Retina (tissue), 1 donor: ENCODE measurements at places on chromosomes 7 and 10.

DNA sequence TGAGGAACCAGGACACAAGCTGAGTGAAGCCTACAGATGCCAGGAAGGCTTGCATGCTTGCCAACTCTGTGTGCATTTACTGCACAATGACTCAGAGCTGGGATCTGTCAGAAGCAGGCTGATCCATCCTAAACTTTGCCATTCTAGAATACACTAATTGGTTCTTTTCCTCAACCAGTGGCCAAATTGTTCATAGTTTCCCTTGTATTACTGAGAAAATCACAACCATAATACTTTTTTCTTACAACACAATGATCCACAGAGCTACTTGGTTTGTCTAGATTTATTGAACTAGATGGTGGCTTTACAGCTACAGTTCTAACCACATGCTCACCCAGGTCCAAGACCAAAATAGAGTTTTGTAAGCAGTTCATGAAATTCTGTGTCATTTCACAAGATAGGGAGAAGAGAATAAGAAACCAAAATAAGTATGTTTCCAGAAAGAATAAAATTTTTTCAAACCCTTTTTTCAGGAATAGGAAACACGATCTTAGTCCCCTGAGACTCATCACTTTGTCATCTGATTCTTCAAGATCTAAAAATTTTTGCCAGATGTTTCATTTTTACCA is 21.0 kb upstream of the LRRC17 start:
- no peak for DNase-seq

DNA sequence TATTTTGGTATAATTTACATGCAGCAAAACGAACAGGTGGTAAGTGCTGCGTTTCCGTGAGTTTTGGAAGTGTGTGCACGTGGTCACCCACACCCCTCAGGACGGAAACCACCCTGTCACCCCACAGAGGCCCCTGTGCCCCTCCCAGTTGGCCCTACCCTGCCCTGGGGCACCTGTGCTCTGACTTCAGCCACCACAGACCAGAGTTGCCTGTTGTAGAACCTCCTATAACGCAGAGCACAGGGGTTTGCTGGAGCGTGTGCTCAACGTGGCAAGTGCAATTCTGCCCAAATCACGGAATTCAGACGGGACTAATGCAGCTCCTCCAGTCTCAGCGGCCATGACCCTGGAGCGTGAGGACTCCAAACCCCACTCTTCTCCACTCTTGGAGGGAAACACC is 9.6 kb upstream of the CFAP46 start:
- DNase-seq: no peak

DNA sequence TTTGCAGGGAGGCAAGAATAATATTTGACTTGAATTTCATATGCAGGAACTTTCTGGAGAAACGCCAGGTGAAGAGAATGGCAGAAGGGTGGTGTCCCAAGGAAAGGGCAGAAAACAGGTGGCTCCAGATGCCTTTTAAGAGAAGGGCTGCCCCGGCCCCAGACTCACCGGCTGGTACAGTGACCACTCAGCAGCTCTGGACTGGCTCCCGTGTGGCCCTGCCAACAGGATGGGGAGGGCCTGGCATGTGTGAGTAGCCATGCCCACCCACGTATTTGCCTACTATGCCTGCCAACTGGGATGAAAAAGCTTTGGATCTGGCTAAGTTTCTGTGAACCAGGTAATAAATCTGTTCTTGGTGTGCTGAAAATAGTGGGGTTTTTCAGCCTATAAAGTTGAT is 159.5 kb downstream of the PRKAG2 start:
- DNase-seq: no peak

DNA sequence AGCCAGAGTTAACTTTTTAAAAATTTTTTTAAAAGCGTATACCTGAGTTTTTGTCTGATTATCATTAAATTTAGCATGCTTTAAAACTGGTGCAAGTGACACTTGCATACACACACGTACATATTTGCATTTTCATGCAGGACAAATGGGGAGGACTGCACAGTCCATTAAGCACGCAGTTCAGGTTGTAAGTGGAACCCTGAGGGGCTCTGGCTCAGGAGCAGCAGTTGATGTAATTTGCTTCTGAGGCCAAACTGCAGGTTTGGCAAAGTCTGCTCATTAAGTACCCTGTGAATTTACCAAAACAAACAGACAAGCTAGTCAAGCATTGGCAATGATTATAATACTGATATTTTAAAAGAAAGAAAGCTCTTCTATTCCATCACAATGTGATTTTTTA is 215.8 kb upstream of the PFKP start:
- no peak for DNase-seq

GRCh38 chr10:3516234-3516922 is 268.6 kb downstream of the KLF6 start:
- no peak for DNase-seq

- DNase-seq: no peak
These were observed 46.6 kb upstream of the MKX start for GRCh38 chr10:27792216-27792615.

DNA sequence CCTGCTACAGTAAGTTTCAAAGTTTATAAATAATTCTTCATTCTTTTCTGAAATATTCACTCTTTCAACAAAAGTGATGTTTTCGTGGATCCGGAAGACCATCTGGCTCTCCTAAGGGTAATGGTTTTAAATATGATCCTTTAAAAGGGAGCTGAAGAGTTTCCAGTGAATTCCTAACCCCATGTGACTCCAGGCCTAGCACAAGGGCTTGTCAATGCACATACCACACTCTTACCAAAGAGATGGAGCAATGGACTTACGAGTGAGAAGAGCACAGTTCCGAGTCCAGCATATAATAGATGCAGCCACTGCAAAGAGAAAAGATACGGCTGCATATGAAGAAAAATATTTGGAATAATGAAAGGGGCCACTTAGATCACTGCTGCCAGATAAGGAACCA is 32.1 kb upstream of the GATAD1 start:
- DNase-seq: no peak

GRCh38 chr7:140007051-140007690 is 55.6 kb downstream of the PARP12 start:
- DNase-seq: no peak

GRCh38 chr10:15814565-15814964 is 45.7 kb downstream of the MINDY3 start:
- no peak for DNase-seq

DNA sequence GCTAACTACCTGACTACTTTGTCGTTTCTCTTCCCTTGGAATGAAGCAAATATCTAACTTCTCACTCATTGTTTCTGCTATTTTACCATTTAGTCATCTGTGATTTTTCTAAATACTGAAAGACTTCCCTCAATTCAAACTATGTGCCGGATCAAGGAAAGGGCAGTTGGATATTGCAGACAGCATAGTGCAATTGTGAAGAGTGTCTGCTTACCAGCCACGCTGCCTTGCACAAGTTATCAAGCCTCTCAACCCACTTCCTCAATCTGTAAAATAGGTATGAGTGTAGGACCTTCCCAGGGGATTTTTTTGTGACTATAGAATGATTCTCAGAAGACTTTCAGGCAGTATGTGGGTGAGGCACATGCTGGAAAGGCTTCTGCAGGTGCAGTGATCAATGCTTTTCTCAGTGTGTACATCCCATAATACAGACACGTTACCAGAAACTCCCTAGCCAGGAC is 54.3 kb downstream of the EGFR start:
- no peak for DNase-seq

DNA sequence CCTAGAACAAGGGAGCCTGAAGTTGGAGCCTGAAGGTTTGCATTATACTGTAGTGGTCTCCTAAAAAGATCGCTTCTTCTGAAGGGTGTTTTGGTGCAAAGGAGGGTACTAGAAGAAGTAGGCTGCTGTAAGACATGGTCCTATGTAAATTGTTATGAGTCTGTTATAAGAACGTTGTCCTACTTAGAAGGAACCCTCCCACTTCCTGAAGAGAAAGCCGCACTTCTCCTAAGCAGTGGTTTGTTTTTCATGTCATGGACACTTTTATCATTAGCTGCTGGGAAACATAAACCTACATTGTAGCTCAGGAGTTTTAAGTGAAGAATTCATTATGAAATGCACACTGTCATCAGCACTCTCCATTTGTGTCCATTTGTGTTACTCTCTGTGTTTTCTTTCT is 129.1 kb upstream of the ITGB1 start:
- no peak for DNase-seq

DNA sequence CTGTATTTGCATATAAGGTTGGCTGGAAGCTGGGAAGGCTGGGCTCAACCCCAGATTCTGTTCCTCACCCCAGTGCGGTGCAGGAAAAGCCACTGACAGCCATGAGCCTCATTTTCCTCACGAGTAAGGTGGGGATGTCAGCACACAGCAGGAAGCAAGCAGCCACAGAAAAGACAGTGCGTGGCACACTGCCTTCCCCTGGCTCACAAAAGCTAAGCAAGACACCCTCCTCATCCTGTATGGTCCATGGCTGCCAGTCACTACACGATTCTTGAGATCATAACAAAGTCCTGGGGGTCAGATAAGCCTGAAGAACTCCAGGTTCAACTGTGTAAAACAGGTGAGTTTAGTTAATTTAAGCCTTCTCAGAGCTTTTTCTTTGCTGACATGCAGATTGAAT is 28.9 kb upstream of the DDC start:
- no peak for DNase-seq

GRCh38 chr10:24902400-24902728 is 50.0 kb downstream of the PRTFDC1 start:
- DNase-seq: no peak

DNA sequence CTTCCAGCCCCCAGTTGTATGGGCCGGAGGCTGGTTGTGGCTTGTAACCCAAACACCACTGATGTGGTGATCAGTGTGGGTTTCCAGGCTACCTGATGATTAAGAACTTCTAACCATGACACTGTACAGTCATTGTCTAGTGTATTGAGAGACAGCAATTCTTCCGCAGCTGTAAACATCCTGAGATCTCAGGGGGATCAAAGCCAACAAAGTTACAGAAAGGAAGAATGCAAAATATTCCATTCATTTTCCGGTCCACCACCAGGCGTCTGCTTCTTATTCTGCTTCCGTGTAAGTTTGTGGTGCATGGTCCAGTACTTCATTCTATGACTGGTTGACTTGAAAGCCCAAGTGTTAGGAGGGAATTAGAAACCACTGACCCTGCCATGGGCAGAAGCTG is 10.3 kb upstream of the GLI3 start:
- DNase-seq: no peak

GRCh38 chr7:151726652-151727578 is 150.0 kb downstream of the PRKAG2 start:
- DNase-seq: no peak

- peak; percentile 68 for DNase-seq
These were observed 145.3 kb downstream of the GLI3 start for GRCh38 chr7:42091461-42092291.

GRCh38 chr10:12703813-12704212 is 297.7 kb downstream of the CCDC3 start:
- no peak for DNase-seq

- DNase-seq: no peak
These were observed 5.9 kb downstream of the PPP1R3A start for GRCh38 chr7:113912876-113913275.

- peak; percentile 68 for DNase-seq
These were observed 1.5 kb downstream of the PTPN12 start for GRCh38 chr7:77538281-77539212.

- DNase-seq: no peak
These were observed 139.5 kb upstream of the FERD3L start for GRCh38 chr7:19284596-19285300.

GRCh38 chr7:46559194-46559832 is 638.2 kb upstream of the IGFBP3 start:
- DNase-seq: no peak

GRCh38 chr10:17418249-17418648 is 36.1 kb downstream of the ST8SIA6 start:
- DNase-seq: no peak

DNA sequence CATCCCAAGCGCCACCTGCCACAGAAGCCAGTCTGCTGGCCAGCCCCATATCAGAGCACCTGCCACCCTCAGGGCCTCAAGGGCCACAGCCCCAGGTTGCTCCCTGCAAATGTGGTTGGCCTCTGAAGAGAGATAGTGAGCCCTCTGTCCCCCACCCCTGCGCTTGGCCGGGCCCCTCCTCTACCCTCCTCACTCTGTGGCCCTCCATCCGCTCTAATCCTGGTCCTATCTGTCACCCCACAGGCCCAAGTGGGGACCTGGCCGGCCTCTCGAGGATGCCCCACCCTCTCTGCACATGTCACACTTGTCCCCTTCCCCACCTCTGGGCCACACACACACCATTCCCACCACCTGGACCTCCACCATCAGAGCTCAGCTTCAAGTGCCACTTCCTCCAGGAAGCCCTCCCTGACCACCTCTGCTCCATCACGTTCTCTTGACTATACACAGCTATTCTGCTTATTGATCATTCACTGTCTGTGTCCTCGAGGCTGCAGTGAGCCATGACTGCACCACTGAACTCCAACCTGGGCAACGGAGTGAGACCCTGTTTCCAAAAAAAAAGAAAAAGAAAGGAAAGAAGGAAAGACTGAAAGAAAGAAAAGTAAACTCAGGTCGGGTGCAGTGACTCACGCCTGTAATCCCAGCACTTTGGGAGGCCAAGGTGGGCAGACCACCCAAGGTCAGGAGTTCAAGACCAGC is 42.4 kb downstream of the TNRC18 start:
- no peak for DNase-seq

DNA sequence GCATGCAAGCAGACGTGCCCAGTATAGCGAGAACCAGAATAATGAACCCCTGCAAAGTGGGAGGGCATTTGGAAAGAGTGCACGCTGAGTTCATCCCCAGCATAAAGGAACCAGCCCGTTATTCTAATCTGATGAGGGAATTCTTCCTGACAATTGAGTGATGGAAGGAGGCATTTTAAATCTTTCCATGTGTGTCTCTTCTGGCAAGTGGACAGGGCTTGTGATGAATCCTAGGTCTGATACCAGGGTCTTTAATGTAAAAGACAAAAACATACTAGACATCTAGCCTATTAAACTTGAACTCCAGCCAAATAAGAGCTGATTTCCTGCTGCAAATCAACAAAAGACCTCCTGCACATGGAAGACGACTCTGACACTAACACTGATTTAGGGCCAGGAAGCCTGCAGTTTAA is 301.2 kb downstream of the DPP6 start:
- peak; percentile 58 for DNase-seq

DNA sequence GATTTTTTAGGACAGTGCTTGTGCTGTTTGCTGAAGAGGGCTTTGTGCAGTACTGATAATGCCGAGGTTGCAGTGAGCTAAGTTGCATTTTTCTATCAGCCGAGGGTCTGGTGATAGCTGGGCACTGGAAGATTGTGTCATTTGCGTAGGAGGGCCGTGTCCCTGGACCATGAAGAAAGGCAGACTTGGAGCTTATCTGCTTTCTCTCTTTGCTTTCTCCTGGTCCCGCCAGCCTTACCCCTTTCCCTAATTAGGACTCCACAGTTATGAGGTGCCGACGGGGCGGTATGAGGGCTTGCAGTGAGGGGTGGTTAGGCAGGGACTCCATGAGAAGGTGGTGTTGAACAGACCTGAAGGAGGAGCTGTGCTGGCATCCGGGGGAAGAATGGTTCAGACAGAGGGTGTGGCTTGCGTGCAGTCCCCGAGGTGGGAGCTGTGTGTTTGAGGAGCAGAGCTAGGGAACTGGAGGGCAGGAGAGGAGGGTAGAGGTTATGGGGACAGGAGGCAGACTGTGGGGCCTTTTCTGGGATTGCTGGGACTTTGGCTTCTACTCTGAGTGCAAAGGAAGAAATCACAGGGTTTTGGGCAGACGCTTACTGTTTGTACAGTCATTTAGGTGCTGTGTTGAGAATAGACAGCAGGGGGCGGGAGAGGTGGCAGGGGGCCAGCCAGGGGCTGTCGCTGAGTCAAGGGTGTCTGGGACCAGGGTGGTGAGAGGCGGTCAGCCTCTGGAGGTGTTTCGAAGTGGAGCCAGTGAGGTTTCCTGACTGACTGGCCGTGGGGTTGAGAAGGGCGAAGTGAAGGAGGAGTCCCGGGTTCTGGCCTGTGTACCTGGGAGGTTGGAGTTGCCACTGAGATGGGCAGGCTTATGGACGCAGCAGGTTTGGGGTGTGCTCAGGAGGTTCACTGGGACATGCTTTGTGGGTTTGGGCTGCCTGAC is 43.4 kb downstream of the PRF1 start:
- no peak for DNase-seq
